ENCODE measurements at places on chromosomes 13 and 19. TPM values are rescaled to one million over a fixed set of nuclear protein-coding genes. Genes with fewer than 3 reads are reported as not detected.

FOXO1 gene
- total RNA-seq = 37.5 TPM

- peaks cover 8% of the 10 kb centered on the region for H3K4me1 ChIP-seq
- peak; percentile 68 for DNase-seq
- no peaks in the 10 kb centered on the region for H3K36me3 ChIP-seq
- H3K27me3 ChIP-seq = no peaks in the 10 kb centered on the region
Observed at GRCh38 chr19:10861103-10861651, 10.2 kb upstream of the CARM1 start.

GRCh38 chr19:2813235-2814160, 6.2 kb upstream of the ZNF554 start:
- H3K36me3 ChIP-seq = peaks cover 10% of the 10 kb centered on the region
- no peak overlapping the region for H3K4me3 ChIP-seq
- peaks cover 4% of the 10 kb centered on the region for H3K4me1 ChIP-seq
- DNase-seq = no peak
- no peak overlapping the region for H3K27ac ChIP-seq
- no peaks in the 10 kb centered on the region for H3K27me3 ChIP-seq

DNA sequence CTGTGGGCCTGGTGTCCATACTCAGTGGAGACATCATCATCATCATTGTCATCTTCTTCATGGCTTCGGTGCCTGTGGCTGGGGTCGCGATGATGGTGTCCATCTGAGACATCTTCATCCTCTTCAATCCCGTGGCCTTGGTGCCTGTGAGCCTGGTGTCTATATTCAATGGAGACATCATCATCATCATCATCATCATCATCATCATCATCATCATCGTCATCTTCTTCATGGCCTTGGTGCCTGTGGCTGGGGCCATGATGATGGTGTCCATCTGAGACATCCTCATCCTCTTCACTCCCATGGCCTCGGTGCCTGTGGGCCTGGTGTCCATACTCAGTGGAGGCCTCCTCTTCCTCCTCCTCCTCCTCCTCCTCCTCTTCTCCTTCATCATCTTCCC, 917 bp downstream of the HRC start:
- H3K36me3 ChIP-seq = peaks cover 2% of the 10 kb centered on the region
- no peak overlapping the region for H3K4me3 ChIP-seq
- H3K27me3 ChIP-seq = peaks cover 61% of the 10 kb centered on the region
- H3K27ac ChIP-seq = no peak overlapping the region

DNA sequence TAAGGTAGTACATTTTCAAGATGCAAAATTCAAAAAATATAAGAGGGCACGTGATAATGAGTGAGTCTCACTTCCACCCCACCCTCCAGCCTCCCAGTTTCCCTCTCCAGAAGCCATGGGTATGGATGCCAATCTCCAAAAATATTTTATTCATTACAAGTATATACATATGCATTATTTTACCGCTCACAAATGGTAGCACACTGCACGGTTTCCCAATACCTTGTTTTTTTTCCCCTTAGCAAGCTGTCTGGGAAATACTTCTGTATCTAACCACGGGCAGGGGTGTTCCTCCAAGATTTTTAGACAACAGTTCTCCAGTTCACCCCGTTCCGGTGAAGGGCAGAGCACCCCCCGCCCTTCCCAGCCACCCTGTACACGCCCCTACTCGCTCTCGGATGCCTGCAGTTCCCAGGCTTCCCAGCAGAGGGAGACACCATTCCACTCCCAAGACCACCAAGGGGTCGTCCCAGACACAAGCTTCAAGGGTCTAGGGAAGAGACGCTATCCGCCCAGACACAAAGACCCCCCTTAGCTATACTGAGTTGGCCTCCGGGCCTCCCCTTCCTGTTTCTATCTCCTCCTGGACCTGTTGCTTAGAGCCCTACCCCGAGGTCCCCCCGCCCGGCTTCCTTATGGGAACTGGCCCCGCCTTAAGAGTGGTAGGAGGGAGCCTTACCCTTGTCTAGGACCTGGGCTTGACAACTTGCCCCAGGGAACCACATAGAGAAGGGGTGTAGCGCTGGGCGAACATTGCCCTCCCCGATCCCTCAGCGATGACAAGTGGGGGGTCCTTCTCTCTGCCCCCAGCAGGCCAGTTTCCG, 1.1 kb upstream of the FXYD3 start:
- DNase-seq = peak; percentile 80
- H3K4me3 ChIP-seq = no peak overlapping the region
- H3K27me3 ChIP-seq = no peaks in the 10 kb centered on the region
- H3K4me1 ChIP-seq = peaks cover 6% of the 10 kb centered on the region
- H3K36me3 ChIP-seq = no peaks in the 10 kb centered on the region

DNA sequence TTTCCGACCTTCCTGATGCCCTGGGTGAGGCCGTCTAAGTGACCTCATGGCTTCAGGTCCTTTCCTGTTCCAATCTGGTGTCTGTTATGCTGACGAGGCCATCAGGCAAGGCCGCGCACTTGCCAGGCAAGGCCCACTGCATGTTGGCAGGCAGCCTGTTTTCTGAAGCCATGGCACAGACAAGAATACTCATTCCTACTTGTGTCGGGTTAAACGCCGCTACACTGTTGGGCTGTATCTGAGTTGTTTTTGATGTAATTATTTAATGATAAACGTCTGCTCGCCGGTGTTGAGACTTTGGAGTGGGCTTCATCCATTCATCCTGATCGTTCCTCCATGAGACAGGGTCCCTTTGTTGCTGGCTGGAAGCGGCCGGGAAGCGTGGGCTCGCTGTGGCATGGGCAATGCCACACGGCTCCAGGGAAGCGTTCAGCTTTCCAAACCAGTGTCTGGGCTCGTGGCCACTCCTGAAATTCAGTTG, 92.1 kb downstream of the ATP11A start:
- H3K36me3 ChIP-seq = peaks cover 9% of the 10 kb centered on the region
- no peak overlapping the region for H3K27ac ChIP-seq
- H3K4me1 ChIP-seq = peaks cover 26% of the 10 kb centered on the region
- DNase-seq = no peak
- H3K4me3 ChIP-seq = no peak overlapping the region
- no peaks in the 10 kb centered on the region for H3K27me3 ChIP-seq

Data from activated CD4-positive, alpha-beta T cell treated with anti-CD3 and anti-CD28 coated beads for 36 hours (primary cell).